Kidney glomerular epithelial cell (primary cell): ENCODE measurements at places on chromosomes 2 and 18.

GRCh38 chr2:216774620-216775019, 79.3 kb upstream of the IGFBP5 start:
- peak; percentile 39 for DNase-seq

- no peak for DNase-seq
These were observed 1.2 kb downstream of the SULT1C3 start for GRCh38 chr2:108240966-108241365.

- no peak for DNase-seq
These were observed 391.3 kb upstream of the CELF4 start for GRCh38 chr18:37956902-37957301.

- DNase-seq: no peak
These were observed 825.8 kb downstream of the DCC start for GRCh38 chr18:53165770-53166169.

- no peak for DNase-seq
These were observed 19.8 kb downstream of the CCDC68 start for GRCh38 chr18:54939361-54939917.

GRCh38 chr2:7570247-7570646, 653.0 kb downstream of the RNF144A start:
- DNase-seq: no peak

DNA sequence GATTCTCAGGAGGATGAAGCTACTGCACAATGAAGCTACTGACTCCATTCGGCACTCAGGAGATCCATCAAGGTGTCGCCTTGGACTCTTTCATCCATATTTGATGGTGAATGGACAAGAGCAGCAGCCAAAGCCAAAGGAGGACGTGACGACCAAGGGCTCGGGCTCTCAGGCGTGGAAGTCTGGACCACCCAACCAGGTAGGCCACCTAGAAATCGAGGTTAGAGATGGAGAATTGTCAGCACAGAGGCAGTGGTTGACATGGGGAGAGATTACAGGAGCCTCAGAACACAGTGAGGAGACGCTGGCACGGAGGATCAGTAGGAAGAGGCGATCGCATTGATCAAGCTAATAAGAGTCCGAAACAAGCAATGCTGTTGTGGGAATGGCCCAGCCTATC, 240.5 kb upstream of the ID2 start:
- no peak for DNase-seq

DNA sequence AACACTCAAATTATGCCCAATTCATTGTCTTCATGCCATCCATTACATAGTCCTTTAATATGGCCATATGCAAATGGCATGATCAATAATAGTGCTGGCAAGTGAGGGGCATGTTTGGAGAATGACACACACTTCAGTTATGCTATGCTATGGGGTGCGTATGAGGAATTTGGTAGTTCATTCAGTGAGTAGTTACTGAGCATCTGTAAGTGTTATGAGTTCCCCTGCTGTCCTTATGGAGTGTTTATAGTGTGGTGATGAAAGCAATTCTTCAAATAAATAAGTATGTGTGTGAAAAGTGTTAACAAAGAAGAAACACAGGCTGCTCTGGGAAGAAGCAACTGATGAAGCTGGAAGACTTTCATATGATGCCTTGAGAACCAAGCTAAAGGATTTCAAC, 383.7 kb upstream of the SLC14A2 start:
- no peak for DNase-seq

GRCh38 chr2:207136874-207137273, 28.9 kb downstream of the KLF7 start:
- DNase-seq: no peak

DNA sequence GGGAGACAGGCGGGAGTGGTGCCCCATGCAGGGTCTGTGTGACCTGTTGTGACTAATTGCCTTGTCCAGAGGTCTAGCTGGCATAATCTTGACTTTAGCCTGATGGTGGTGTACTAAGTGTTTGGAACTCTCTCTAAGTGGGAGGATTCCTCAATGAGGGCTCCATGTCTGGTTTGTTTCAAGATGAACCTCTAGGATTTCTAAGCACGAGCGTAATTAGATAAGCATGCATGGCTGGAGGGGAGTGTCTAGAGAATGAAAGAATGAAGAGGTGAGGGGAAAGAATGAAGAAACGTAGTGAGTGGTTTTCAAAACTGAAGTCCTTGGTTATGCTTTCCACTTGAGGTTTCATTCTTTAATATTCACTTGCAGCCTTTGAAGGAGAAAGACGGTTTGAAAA, 833.2 kb upstream of the GYPC start:
- no peak for DNase-seq

GRCh38 chr2:169415233-169415748, 53.0 kb upstream of the LRP2 start:
- no peak for DNase-seq

- DNase-seq: no peak
These were observed 150.2 kb upstream of the DOK6 start for GRCh38 chr18:69250305-69251151.

- no peak for DNase-seq
These were observed 15.1 kb downstream of the ST3GAL5 start for GRCh38 chr2:85873679-85874078.

DNA sequence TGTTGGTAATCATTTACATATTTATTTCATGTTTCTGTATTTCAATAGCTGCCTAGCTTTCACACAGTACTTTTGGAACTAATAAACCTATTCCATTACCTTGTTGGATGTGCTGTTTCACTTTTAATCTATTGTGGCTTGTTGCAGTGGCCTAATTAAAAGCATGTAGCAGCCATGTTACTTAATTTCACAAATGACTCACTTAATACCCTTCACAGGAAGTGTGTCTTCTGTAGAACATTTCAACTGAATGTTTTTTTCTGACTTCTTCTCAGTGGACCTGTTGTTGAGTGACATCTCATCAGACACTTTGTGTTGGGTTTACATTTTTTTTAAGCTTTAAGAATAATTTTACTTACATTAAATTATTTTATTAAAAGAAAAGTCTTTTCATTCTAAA, 260.5 kb upstream of the THUMPD2 start:
- DNase-seq: no peak

DNA sequence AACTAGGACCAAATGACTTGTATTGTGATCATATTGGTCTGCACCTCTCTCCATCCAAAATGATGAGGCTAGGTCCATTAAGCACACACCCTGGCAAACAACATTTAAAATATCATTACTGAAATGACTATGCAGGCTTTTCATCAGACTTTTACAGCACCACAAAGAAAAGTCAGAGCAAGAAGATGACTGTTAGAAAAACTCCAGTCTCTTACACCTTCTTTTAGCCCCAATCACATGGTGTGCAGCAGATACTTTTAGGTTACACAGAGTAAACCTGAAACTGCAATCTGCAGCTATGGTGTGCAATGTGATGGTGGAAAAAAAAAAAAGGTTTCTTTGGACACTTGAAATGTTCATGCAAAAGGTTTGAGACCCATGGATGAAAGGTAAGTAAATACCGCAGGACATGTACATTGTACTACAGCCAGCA, 5.4 kb upstream of the POLI start:
- DNase-seq: no peak

GRCh38 chr2:108911401-108911800, 77.6 kb downstream of the EDAR start:
- no peak for DNase-seq

- DNase-seq: no peak
These were observed 137.6 kb downstream of the ATL2 start for GRCh38 chr2:38239452-38239851.

- no peak for DNase-seq
These were observed 631 bp downstream of the MORN2 start for GRCh38 chr2:38876407-38876806.

DNA sequence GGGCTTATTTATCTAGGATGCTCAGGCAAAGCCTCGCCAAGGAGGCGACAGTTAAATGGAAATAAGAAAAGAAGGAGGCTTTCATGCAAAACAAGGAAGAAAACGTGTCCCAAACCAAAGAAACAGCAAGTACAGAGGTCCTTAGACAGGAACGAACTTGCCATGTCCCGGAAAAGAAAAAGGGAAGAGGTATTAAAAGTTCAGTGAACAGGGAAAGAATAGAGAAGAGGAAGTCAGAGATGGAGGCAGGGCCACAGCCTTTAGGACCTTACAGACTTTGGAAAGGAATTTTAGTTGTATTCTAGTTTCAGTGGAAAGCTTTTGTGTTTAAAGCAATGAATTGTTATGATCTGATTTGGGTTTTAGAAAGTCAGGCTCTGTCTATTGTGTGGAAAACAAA, 22.1 kb downstream of the IKZF2 start:
- DNase-seq: no peak

- no peak for DNase-seq
These were observed 10.0 kb upstream of the RHOB start for GRCh38 chr2:20436716-20437470.

GRCh38 chr2:96386470-96386869, 50.9 kb downstream of the NCAPH start:
- DNase-seq: no peak

DNA sequence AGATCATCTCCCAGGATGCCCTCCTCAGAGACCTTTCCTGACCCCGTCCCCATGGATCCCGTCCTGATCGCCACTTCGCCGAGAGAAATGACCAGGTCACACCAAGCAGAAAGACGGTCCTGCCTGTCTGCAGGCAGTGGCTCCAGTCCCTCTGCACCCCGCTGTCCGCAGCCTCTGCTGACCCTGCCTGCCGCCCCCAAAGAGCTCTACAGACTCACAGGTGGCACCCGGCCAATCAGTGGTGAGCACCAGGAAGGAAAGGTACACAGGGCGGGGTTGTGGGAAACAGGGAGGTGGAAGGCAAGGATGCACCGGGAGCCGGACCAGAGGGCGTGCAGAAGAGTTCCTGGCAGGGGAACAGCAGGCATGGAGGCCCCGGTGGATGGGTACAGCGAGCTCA, 94.8 kb downstream of the NDUFA10 start:
- no peak for DNase-seq

DNA sequence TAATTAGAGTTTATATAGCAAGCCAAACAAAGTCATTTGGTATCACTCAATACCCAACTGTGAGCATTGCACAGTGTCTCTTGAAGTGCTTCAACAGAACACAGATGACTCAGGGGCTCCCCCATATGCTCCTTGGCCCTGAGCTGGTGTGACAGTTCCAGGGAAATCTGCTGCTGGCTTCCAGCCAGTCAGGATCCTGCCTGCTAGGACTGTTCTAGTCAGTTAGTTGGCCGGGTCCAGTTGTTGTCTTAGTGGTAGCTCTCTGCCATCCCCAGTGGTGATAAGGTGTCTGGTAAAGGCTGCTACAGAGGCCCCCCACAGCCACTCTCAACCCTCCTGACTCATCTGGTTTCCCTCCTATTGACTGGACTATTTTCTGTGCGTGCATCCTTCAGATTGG, 100.3 kb downstream of the IRS1 start:
- DNase-seq: no peak

DNA sequence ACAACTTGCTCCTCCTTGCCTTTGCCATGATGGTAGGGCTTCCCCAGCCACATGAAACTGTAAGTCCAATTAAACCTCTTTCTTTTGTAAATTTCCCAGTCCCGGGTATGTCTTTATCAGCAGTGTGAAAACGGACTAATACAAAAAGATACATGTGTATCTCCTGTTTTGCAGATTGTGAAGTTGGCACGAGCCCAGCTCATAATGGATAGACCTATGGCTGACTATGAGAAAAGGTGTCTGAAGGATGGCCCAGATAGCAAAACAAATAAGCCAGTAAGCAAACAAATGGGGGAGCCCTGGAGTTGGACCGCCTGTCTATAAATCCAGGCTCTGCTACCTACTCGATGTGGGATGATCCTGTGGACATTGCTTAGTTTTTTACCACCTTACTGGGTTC, 15.5 kb upstream of the PRKCE start:
- no peak for DNase-seq

GRCh38 chr2:9261231-9261883, 54.7 kb downstream of the ASAP2 start:
- DNase-seq: no peak

- no peak for DNase-seq
These were observed 97.4 kb upstream of the NABP1 start for GRCh38 chr2:191580581-191580980.

DNA sequence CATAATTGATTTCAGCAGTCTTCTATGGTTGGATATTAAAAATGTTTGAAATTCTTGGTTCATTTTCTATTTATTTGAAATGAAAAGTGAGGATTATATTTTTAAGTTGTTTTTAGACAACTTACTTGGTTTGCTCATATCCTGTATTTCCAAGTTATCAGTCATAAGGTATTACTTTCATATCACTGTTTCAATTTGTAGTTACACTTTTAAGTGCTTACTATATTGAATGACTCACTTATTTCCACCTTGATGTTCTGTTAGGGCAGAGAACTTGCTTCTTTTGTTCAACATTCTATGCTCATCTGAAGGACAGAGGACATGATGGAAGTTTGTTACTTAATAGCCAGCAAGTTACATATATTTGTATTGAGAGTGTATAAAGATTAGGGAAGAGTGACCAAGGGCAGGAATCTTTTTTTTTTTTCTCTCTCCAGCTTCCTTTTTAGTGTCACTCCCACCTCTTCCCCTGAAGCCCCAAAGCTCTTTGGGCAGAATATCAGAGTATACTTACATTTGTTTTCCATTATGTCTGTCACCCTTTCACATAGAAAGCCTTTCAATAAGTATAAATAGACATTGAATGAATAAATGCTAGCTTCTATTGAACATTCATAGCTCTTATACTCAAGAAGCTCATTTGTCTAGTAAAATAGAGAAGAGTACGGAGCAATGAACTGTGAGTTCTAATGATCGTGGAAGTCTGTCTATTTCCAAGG, 28.1 kb downstream of the PIK3C3 start:
- no peak for DNase-seq

DNA sequence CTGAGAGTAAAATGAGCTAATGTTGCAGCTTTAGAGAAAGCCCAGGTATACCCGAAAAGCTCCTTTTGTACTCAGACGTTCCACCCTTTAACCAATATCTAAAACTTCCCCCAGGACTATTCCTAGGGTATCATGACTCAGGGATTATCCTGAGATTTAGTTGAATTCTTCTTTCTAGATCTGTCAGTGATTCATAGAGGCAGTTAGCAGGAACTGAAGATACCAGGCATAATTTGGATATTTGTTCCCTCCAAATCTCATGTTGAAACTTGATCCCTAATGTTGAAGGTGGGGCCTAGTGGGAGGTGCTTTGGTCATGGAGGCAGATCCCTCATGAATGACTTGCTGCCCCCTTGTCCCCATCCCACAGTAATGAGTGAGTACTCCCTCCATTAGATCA, 161.2 kb upstream of the LRP1B start:
- DNase-seq: no peak

GRCh38 chr18:25061395-25061794, 290.6 kb downstream of the ZNF521 start:
- no peak for DNase-seq

DNA sequence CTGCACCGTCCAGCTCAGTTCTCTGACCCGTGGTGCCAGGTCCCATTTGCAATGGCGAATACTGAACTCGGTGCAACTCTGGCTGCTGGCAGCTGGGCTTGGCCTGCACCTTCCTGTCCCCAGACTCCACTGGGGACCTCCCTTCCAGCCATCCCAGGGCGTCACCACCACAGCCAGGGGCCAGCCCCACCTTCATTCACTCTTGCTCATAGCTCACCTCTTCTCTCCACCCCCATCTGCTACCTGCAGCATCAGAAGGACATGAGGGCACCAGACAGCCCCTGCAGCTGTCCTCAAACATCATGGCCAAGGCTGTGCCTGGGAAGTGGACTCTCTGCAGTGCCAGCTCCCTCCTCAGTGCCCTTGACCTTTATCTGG, 16.2 kb upstream of the ALPI start:
- no peak for DNase-seq
